ENCODE measurements at places on chromosomes 12 and 14.

DNA sequence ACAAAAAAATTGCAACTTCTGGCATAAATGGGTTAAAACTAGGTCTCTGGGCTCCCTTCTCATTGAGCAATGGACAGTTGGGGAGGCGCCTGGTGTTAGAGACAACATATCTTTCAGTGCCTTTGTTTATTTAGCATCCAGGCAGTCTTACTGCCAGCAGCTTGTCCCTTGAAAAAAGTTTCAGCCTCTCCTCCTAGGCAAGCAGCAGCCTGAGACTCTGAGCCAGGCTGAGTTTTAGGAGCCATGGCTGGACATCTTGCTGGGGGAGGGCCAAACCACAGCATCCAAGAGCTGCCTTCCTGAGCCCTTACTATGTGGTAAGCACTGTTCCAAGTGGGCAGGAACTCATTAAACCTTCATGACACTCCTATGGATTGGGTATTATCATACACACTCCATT lies 10.1 kb upstream of the JDP2 start:
- no peak for DNase-seq

DNA sequence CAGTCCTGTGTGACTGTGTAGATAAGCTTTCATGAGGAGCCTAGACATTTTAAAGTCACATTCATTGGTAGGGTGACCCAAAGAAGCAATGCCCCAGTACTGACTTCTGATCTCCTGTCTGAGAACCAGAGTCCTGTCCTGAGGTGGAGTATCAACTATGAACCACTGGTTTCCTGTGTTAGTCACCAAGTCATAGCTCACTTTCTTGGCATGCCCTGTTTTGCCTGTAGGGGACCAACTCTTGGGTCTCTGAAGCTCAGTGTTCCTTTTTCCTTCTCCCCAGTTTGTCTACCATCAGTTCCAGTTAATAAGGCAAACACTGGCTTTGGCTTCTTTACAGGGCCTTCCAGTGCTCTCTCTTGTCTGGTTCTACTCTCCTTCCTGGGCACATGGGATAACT lies 97.4 kb downstream of the C12orf75 start:
- DNase-seq = no peak

- DNase-seq = no peak
Measured at GRCh38 chr12:91052026-91052425, 5.8 kb downstream of the KERA start.

GRCh38 chr12:53098354-53098981 lies 1.0 kb downstream of the IGFBP6 start:
- DNase-seq = no peak

DNA sequence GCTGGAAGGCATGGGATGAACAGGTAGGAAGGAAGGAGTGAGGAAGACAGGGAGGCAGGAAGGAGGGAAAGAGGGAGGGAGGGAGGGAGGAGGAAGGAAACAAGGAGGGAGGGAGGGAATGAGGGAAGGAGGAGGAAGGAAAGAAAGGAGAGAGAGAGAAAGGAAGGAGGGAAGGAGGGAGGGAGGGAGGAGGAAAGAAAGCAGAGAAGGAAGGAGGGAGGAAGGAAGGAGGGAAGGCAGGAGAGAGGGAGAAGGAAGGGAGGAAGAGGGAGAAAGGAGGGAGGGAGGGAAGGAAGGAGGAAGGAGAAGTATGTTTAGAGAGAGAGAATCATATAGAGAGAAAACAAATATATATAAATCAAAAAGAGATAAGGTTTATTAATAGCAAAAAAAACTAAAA lies 175.9 kb upstream of the FOXN3 start:
- no peak for DNase-seq
